Nasal cavity respiratory epithelium epithelial cell of viscerocranial mucosa (primary cell): ENCODE measurements at places on chromosomes 5 and 9. TPM values are rescaled to one million over a fixed set of nuclear protein-coding genes. Genes with fewer than 3 reads are reported as not detected.

GNA14 gene
- not detected in 2 replicates for total RNA-seq

PLPP7 gene
- total RNA-seq, result under 0.01 TPM in 1 of 2 replicates, not detected in the other

CCNJL gene
- 4.1 and 4.9 TPM in 2 replicates for total RNA-seq

PCDHGA11 gene
- total RNA-seq, result 2.1 and 5.3 TPM in 2 replicates

KIF20A gene
- total RNA-seq, result 0.07 and 0.34 TPM in 2 replicates

GPR151 gene
- not detected in 2 replicates for total RNA-seq

CTNND2 gene
- not detected in 2 replicates for total RNA-seq

NAIP gene
- 0.34 and 0.78 TPM in 2 replicates for total RNA-seq

ROR2 gene
- total RNA-seq, result under 0.01 and 1.1 TPM in 2 replicates

SPINK14 gene
- not detected in 2 replicates for total RNA-seq

AKNA gene
- total RNA-seq, result 2.7 and 5.8 TPM in 2 replicates

TTC39B gene
- total RNA-seq, result 16.1 and 26.1 TPM in 2 replicates

OXCT1 gene
- total RNA-seq, result 23.6 and 34.9 TPM in 2 replicates

ADGRV1 gene
- 1.5 and 3.1 TPM in 2 replicates for total RNA-seq

TRIP13 gene
- total RNA-seq, result 1.00 and 1.0 TPM in 2 replicates

PPP1R26 gene
- 26.7 and 30.4 TPM in 2 replicates for total RNA-seq

FLT4 gene
- total RNA-seq, result under 0.01 TPM in 1 of 2 replicates, not detected in the other

SLCO4C1 gene
- under 0.01 and 0.71 TPM in 2 replicates for total RNA-seq

FBXO4 gene
- 9.9 and 12.0 TPM in 2 replicates for total RNA-seq

ARHGEF37 gene
- 17.4 and 41.8 TPM in 2 replicates for total RNA-seq

TOR4A gene
- total RNA-seq, result 14.7 and 34.9 TPM in 2 replicates

NME5 gene
- total RNA-seq, result under 0.01 and 1.9 TPM in 2 replicates
